ENCODE measurements at places on chromosomes 6 and 20.
A peak's percentile ranks its signal among the peaks of the same experiment; 100 is the strongest.

DNA sequence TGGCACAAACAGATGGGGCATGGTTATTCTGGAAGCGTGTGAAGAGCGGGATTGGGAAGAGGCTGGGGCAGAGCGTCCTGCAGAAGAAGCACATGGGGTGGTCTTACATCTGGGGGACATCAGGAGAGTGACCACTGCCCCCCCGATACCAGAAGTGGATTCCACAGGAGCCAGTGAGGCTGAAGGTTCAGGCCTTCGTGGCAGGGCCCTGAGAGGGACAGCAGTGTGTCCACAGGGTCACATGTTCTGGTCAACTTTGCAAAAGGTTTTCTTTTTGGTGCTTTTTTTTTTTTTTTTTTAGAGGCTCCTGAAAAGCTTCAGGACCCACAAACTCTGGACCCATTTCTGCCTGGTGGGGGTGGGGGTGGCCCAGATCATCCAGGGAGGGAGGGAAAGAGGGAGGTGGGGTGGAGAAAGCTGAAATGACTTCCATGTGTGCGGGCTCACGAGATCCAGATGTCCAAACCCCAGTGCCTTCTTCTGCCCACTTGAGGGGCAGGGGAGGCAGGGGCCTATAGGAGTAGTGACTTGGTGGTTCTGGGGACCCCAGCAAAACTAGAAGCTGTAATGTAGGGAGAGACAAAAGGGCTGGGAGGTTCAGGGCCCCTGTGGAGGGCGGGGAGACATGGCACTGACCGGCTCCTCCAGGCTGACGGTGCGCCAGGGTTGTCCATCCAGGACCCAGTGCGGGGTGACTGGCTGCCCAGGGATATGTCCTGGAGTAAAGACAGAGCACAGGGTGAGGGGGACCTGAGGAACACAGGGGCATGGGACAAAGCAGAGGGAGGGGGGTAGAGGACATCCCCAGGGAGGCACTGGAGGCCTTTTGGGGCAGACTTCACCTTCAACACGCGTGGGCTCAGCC lies 2.7 kb downstream of the ADAM33 start:
- no peak overlapping the region for H3K4me3 ChIP-seq
- H3K27ac ChIP-seq: no peak overlapping the region
- no peaks in the 10 kb centered on the region for H3K4me1 ChIP-seq
- no peaks in the 10 kb centered on the region for H3K27me3 ChIP-seq
- no peak for DNase-seq

DNA sequence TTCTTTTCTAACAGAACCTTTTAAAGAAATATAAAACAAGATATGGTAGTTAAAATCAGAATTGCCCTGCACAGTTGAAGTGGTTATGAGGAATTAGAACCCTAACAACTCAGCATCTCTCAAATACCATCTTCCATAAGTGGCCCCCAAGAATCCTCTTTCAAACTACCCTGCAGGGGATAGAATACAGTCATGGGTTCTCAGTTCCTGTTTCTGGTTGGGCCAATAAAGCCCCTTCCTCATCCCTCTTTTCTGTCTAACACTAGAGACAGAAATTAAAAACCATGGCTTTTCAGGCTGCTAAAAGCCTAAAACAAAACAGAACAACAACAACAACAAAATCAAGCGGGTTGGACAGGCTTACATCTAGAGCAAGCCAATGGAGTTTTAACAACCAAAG lies 6.7 kb upstream of the LCA5 start:
- no peaks in the 10 kb centered on the region for H3K36me3 ChIP-seq
- H3K27me3 ChIP-seq: no peaks in the 10 kb centered on the region
- H3K27ac ChIP-seq: no peak overlapping the region

GRCh38 chr6:139635401-139636130 lies 261.1 kb upstream of the CITED2 start:
- no peaks in the 10 kb centered on the region for H3K36me3 ChIP-seq
- DNase-seq: no peak
- H3K27ac ChIP-seq: no peak overlapping the region
- no peaks in the 10 kb centered on the region for H3K4me1 ChIP-seq

DNA sequence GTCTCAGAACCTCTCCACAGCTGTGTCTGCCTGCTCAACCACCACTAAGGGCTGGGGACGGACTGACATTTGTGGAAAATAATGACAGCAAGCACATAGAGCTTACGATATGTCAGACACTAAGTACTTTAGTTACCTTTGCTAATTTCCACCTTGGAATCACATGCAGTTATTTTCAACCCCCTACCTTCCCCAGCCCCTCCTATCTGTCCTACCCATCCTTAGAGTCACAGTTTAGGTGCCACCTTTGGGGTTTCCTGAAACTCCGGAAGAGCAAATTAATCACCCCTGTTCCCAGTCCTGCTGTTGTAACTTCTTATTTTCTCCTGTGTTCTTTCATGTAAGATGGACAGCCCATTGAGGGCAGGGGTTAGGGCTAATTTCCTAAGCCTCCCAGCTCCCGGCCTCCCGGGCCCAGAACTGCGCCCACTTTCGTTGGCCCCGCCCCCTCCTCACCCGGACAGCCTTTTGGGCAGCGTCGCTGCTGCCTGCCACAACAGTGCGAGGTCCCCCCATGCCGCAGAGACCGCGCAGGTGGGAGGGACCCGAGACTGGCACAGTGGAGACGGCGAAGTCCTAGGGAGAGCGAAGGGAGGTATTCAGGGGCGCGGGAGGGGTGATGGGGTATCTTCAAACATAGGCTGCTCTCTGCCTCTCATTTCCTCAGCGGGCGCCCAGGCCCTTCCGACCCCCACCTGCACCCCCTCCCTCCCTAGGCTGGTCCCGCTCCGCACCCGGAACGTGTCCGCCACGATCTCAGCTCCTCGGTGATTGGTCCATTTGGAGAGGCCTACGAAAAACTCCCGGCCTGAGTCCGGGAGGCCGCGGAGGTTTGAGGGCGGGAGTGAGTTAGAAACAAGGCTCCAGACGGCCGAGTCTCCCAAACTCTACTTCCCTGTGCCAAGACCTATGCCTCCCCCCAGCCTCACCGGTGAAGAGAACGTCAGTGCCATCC lies 1.1 kb downstream of the DDAH2 start:
- H3K36me3 ChIP-seq: peaks cover 13% of the 10 kb centered on the region
- peak overlapping the region; percentile 1 for H3K27ac ChIP-seq

GRCh38 chr20:37523012-37523391 lies 2.0 kb downstream of the NNAT start:
- DNase-seq: no peak
- H3K36me3 ChIP-seq: no peaks in the 10 kb centered on the region
- no peak overlapping the region for H3K4me3 ChIP-seq
- no peak overlapping the region for H3K27ac ChIP-seq

- no peaks in the 10 kb centered on the region for H3K36me3 ChIP-seq
- no peak overlapping the region for H3K4me3 ChIP-seq
- H3K27me3 ChIP-seq: no peaks in the 10 kb centered on the region
- H3K27ac ChIP-seq: no peak overlapping the region
- DNase-seq: no peak
- no peaks in the 10 kb centered on the region for H3K4me1 ChIP-seq
These were observed 125.9 kb upstream of the INSM1 start for GRCh38 chr20:20241976-20242375.

DNA sequence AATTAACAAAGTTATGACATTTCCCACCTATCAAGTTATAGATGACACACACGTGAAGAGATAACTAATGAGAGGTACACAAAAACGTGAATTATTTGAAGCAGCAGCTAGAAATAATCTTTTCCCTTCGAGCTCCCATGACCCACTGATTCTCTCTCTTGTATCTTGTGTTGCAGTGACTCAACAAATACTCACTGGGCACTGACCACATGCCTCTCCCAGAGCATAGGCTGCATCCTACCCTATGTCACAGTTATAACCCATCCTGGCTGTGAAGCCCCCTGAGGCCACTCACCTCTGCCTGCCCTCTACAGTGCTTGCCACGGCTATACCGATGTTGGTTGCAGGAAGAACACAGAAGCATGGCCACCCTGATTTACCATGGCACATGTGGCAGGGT lies 91.8 kb downstream of the INSM1 start:
- no peaks in the 10 kb centered on the region for H3K27me3 ChIP-seq
- no peaks in the 10 kb centered on the region for H3K4me1 ChIP-seq
- H3K36me3 ChIP-seq: no peaks in the 10 kb centered on the region

DNA sequence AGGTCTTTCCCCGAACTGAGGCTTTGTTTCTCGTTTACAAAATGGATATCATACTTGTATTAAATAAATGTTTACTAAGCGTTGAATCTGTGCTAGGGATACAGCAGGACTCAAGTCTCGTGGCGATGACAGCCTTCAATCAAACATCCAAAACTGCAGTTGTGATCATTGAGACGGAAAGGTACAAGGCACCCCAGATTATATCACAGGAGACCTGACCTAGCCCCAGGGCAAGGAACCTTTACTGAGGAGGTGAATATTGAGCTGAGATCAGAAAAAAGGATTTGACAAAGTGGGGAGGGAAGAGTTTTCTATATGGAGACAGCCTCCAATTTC lies 476 bp downstream of the AAR2 start:
- H3K36me3 ChIP-seq: no peaks in the 10 kb centered on the region
- peak overlapping the region; percentile 77 for H3K4me3 ChIP-seq
- DNase-seq: no peak
- no peaks in the 10 kb centered on the region for H3K27me3 ChIP-seq
- peaks cover 4% of the 10 kb centered on the region for H3K4me1 ChIP-seq

DNA sequence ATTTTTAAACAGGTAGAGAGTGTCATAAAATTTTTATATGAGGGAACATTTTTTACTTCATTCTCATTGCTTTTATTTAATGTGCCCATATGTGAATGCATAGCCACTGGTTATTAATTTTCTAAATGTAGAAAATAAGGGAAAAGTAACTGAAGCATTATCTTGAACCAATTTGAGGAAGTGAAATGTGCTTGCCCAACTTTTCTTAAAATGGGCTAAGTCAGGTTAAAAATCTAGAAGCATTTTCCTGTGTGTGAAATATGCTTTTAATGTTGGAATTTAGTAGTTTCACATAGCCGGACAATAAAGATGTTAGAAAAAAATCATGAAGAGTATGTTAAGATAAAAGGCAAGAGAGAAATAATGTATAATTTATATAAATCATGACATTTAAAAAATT lies 3.8 kb downstream of the SEC23B start:
- H3K4me3 ChIP-seq: no peak overlapping the region
- no peaks in the 10 kb centered on the region for H3K27me3 ChIP-seq
- H3K4me1 ChIP-seq: peaks cover 15% of the 10 kb centered on the region
- peaks cover 50% of the 10 kb centered on the region for H3K36me3 ChIP-seq
- DNase-seq: no peak

- no peak overlapping the region for H3K27ac ChIP-seq
- no peaks in the 10 kb centered on the region for H3K27me3 ChIP-seq
- H3K36me3 ChIP-seq: no peaks in the 10 kb centered on the region
- H3K4me1 ChIP-seq: no peaks in the 10 kb centered on the region
- no peak for DNase-seq
These were observed 93.6 kb downstream of the FHL5 start for GRCh38 chr6:96656567-96656966.

GRCh38 chr6:159427771-159428170 lies 258.6 kb downstream of the FNDC1 start:
- H3K27me3 ChIP-seq: no peaks in the 10 kb centered on the region
- H3K36me3 ChIP-seq: no peaks in the 10 kb centered on the region
- DNase-seq: no peak
- H3K4me3 ChIP-seq: no peak overlapping the region

DNA sequence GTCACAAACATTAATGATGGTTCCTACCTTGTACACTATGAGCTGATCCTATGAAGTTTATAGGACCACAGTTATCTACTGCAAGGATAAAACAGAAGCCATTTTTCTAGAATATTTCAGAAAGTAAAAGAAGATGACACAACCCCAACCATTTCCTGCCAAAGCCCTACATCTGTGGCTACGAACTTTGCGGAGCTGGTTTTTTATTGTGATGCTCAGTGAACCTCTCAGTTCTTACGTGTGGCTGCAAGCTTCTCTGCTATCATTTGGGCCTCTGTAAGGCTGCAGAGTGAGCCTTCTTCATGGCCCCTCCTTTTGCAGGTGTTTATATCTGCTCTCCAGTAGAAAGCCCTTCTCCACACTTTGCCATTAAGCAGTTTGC lies 17.8 kb upstream of the TAGAP start:
- peak; percentile 75 for DNase-seq
- H3K27ac ChIP-seq: peak overlapping the region; percentile 79
- H3K36me3 ChIP-seq: no peaks in the 10 kb centered on the region
- H3K4me1 ChIP-seq: peaks cover 52% of the 10 kb centered on the region
- peak overlapping the region; percentile 14 for H3K4me3 ChIP-seq
- no peaks in the 10 kb centered on the region for H3K27me3 ChIP-seq

DNA sequence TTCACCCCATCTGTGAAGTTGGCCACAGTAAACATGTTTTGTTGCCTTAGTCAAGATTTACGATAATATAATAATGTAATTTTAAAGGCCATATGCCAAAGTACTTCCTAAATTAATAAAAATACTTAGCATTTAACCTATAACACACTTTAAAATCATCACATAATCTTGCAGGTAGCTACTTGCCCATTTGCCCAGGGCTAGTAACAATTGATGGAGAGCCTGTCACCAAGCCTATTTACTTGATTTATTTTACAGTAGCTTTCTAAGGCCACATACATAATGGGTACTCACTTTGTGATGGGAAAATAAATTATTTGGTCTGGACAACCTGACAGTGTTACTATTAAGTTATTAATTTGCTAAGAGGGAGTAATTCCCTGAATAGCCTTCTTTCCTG lies 14.5 kb downstream of the BTBD9 start:
- no peaks in the 10 kb centered on the region for H3K36me3 ChIP-seq
- H3K4me1 ChIP-seq: no peaks in the 10 kb centered on the region
- H3K27me3 ChIP-seq: no peaks in the 10 kb centered on the region
- H3K4me3 ChIP-seq: no peak overlapping the region
- no peak for DNase-seq

DNA sequence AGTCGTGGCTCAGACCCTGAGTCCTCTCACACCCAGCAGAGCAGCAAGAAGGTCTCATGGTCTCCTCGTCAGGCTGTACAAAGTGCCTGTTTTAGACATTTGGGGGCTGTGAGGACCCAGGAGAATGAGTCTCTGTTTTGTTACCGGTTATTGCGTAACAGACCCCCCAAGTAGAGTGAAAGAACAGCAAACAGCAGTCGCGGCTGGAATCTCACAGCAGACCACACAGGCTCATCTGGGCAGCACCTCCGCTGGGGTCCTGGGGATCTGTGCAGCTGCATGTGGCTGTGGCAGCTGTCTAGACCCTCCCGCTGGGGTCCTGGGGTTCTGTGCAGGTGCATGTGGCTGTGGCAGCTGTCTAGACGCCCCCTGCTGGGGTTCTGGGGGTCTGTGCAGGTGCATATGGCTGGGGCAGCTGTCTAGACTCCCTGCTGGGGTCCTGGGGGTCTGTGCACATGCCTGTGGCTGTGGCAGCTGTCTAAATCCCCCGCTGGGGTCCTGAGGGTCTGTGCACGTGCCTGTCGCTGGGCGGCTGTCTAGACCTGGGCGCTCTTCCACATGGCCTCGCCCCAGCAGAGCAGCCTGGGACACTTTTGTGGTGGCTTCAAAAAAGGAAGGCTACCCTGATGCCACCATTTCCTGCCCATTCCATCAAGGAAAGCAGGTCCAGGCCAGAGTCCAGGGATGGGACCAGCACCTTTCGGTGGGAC lies 24.7 kb downstream of the ENTPD6 start:
- H3K4me3 ChIP-seq: no peak overlapping the region
- no peak overlapping the region for H3K27ac ChIP-seq
- no peaks in the 10 kb centered on the region for H3K27me3 ChIP-seq
- no peaks in the 10 kb centered on the region for H3K36me3 ChIP-seq

GRCh38 chr6:160917572-160917971 lies 74.0 kb upstream of the MAP3K4 start:
- no peaks in the 10 kb centered on the region for H3K27me3 ChIP-seq
- DNase-seq: no peak
- no peaks in the 10 kb centered on the region for H3K36me3 ChIP-seq

- no peak overlapping the region for H3K27ac ChIP-seq
- no peaks in the 10 kb centered on the region for H3K36me3 ChIP-seq
- peak; percentile 38 for DNase-seq
- H3K4me1 ChIP-seq: no peaks in the 10 kb centered on the region
- no peaks in the 10 kb centered on the region for H3K27me3 ChIP-seq
These were observed 74.7 kb upstream of the NOX3 start for GRCh38 chr6:155530219-155530834.

Measured in naive thymus-derived CD4-positive, alpha-beta T cell (primary cell).